ENCODE measurements at places on chromosomes 6 and 20.

DNA sequence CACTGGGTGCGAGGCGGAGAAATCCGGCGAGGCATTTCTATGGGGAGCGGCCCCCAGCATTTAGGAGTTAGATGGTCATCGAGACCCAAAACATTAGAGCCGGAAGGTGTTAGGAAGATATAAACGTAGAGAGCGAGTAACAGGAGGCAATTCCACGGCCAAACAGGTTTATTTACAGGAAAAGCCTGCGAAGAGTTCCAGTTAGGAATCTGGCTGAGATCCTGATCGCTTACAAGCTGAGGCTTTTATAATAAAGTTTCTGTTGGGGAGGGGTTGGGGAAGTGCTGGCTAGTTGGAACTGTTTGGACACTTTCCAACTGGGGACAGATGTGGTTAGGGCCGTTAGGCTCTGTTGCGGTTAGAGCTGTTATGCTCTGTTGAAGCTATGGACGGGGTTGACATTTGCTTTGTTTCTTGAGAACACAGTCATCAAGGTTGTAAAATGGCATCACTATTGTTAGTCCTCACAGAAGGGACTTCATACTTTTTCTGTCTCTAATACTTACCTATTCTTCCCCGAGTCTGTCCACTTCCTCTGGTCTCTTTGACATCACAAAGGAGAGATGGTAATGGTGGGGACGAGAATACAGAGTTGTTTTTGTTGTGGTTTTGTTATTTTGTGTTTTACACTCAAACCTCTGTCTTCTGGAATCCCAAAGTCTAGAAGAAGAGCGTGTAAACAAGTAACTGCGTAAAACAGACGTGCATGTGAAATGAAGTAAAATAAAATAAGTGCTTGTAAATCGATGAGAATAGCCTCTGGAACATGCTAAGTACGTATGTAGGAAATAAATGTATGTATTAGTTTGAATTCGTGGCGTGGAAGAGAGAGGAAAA lies 554 bp upstream of the ZSCAN31 start:
- no peak for DNase-seq

- no peak for DNase-seq
Measured at GRCh38 chr6:148711833-148712654, 34.8 kb upstream of the UST start.

DNA sequence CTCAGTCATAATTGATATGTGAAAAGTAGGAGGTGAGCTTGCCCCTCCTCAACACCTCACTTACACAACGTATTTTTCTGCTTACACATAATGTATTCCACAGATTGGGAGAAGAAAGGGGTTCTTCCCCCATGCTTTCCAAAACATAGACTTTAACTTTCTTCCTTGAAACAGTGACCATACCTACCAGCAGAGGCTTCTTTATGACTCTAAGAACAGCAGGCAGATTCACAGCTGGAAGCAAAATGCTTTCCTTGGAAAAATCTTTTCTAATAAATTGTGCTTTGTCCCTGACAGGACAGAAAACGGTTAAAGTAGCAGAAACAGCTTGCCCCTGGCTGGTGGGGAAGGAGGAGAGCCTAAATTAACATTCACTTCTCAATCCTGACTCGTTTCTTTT lies 629.1 kb upstream of the IMPG1 start:
- no peak for DNase-seq

DNA sequence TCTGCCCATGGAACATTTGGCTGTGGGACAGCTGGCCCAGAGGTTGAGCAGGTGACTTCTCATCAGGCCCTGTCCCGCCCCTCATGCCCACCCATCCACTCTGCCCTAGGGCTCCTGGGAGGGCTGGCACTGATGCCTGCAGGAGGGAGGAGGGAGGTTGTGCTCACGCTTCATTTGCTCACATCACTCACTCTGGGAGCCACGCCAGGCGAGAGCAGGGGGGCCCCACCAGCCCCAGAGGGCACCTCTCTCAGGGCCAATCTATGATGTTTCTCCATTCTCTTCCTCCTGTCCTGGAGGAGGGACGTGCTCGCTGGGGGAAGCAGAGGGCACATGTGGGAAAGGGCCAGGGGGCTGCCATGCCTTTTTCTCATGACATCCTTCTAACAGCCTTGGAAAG lies 10.9 kb upstream of the GLP1R start:
- DNase-seq, result no peak

DNA sequence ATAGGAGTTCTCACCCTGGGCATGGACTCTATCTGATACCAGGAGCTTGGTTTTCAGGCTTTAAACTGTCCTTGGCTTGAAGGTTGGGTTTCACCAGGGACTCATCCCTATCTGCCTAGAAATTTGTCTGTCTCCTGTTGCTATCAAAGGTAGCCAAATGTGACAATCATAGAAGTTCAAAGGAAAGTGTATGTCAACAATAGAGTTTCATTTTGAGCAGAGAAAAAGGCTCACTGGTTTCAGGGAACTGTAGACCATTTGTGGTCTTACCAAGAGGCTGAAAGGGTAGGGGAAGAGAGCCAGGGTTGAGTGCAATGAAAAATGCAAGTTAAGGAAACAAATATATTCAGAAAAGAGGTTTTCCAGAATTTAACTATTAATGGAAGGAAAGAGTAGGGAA lies 966.8 kb upstream of the CITED2 start:
- DNase-seq, result no peak

DNA sequence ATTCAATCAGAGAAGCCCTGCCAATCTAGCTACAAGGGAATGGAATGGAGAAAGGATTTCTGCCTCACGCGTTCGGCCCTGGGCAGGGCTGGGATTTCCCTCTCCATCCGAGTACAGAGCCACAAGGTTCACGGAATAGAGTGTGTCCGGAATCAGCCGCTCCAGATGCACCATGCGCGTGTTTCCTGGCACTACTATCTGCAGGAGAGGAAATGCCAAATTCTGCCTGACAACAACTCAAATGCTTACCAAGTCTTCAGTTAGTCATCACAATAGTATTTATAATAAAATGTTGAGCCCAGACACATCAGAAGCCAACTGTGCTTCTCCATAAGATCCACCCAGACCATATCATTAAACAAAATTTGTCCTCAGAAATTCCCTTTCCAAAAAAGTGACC lies 75.1 kb downstream of the COL12A1 start:
- DNase-seq, result no peak

DNA sequence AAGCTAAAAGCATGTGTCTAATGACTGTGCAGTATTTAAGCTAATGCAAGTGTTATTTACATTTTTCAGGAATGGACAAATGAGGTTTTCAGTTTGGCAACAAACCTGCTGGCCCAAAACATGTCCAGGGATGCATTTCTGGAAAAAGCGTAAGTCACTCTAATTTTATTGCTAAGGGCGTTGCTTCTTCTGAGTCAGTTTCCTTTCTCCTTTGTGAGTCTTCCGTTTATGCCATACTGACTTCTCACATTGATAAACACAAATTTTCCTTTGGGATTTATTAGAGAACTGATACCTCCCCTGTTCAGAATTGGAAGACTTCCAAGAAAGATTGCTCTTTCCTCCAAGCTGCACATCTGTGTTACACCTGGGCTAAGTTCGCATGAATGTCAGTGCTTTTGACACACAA lies 422.9 kb upstream of the PLCB4 start:
- DNase-seq, result no peak

DNA sequence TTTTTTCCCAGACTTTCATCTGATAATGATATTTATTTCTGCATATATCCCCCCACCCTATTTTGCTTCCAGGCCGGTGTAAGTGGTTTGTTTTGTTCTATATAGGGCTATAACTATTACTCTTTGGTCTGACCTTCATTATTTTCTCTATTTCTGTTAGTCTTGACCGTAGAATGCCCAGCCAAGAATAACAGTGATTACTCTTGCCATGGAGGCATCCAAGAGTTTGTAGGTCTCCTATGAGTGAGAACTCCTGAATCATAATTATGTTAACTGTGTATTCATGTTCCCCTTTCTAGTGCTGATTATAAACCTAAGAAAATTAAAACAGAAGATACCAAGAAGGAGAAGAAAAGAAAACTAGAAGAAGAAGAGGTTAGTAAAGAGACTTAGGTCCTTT lies 52.2 kb downstream of the TOP1 start:
- no peak for DNase-seq

- DNase-seq, result peak; percentile 2
Measured at GRCh38 chr6:2542858-2543218, 207.9 kb downstream of the MYLK4 start.

DNA sequence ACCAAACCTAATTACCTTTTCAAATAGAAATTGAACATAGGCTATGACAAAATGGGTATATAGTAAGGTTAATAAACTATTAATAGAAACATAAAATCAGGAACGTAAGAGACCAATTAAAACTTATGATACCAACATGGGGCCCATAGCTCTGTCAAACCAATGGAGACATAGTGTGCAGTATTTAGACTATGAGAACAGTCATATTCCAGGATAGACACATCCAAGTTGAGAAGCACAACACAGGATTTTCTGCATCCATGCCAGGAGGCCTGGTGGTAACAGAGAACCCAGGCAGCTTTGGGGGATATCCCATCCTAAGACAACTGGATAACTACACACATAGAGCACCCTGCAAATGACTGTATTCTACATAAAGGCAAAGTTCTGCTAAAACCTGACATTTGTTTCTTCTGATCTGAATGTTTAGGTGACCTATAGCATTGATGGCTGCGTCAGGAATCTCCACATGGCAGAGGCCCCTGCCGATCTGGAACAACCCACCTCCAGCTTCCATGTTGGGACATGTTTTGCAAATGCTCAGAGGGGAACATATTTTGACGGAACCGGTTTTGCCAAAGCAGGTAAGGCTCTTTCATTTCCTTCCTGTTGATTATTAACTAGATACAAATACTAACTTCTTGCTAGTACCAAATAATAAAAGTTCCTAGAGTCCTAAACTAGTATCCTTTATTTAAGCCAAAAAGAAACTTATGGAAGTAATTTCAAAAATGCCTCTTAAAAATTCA lies 202.7 kb downstream of the ARHGAP18 start:
- no peak for DNase-seq

DNA sequence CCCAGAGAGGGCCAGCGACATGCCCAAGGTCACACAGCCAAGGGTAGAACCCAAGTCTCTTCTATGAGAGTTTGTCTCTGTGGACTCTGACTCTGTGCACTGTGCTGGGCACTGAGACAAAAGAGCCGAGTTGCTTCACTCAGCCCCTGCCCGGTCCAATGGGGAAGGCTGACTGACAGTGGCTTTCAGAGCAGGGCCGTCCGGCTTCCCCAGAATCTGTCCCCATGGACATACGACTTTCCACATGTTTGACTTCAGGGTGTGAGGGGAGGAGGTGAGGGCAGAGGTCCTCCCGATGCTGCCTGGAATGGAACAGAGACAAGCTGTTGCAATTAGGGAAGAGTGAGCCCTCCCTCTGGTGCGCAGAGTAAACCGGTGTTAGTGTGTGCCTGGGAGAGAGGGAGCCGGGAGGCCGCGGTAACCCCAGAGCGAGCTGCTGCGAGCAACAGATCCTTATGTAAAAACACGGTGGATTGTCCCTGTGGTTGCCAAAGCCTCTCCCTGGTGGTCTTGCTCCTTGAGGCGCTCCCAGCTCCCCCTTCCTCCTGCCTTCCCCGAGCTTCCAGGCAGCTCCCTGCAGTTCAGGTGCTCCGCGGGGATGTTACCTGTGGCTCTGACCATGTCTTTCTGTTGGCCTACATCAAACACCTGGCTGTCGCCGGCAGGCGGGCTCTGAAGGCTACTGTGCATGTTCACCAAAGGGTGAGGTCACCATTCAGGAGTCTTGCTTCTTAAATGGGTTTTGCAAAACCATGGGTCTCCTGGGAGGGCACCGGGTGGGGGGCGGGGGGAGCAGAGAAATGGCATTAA lies 672 bp downstream of the SIRPA start:
- DNase-seq, result no peak

GRCh38 chr20:47529840-47530239 lies 28.2 kb downstream of the NCOA3 start:
- no peak for DNase-seq

GRCh38 chr6:47865206-47865605 lies 83.4 kb downstream of the OPN5 start:
- DNase-seq, result no peak

GRCh38 chr6:109429496-109429895 lies 10.9 kb downstream of the PPIL6 start:
- no peak for DNase-seq

DNA sequence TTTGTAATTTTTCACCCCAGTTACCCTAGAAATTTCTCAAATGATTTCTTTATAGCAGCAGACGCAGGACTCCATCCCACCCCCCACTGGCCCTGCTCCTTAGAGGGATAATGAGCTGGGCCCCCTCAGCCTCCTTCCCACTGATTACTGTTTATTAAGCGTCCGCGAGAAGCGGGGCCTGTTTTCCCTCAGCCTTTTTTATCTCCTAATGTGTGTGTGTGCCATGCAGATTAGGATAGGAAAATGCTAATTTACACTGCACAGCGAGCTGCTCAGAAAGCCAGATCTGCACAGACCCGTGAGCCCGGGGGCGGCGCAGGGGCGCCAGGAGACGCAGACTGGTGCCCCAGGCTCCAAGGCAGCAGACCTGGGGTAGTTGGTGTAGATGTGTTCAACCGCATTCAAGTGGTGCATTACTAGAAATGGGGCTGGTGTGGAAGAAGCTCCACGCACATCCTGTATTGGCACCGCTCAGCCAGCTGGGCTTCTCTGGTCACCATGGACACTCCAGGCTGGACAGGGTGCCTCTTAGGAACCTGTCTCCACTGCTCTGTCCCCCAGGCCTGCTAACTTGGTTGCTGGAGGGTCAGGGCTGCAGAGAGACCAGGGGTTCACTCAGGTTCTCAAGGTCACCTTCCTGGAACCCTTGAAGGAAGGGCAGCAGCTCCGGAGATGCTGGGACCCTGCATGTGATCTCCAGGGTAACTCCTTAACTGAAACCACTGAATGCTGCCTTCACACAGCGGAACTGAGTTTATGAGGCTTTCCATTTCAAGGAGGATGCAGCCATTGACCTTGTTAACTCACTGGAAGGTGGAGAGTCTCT lies 256.3 kb downstream of the ERMARD start:
- DNase-seq, result no peak

DNA sequence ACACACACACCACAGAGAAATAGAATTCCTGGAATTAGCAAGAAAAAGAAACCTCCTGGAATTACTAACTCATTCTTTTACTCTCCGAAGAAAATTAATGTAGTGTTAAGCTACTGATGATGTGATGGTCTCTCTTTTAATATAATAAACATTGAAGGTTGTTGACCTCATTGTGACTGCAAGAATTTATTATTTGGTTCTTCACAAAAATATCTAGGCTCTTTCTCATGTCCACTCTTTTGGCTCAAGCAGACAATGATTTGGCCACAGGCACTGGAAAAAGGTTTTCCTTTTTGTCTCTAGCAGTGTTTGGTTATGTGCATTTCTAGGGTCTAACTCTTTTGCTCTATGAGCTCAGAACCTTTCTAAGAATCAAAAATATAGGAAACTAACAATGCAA lies 811.9 kb downstream of the TENT5A start:
- no peak for DNase-seq

DNA sequence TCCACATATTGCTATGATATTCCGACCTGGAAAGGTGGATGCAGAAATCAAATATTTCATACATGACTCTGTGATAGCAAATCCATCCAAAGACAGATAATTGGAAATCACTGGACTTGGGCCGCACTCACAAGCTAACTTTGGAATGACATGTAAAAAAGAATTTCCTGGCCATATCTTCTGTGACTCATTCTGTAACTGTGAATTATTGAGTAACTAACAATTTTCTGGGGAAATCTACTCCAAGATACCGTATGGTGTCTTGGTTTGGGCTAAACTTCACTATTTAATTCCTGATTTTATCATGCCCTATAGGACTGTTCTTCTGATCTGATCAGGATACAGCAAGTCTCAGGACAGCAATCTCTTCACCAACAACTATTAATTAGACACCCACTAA lies 92.7 kb upstream of the LY86 start:
- no peak for DNase-seq

- DNase-seq, result no peak
Measured at GRCh38 chr6:161168281-161168891, 105.5 kb downstream of the AGPAT4 start.

Measured in stimulated activated CD8-positive, alpha-beta memory T cell treated with anti-CD3 and anti-CD28 coated beads, Interleukin-2, amount 100 ng/mL, for 48 hours (primary cell).